ENCODE measurements at places on chromosomes 11 and 22.

- DNase-seq: no peak
Measured at GRCh38 chr11:1387961-1388762, 1.6 kb upstream of the BRSK2 start.

GRCh38 chr11:27694992-27695391 is 5.3 kb downstream of the BDNF start:
- no peak for DNase-seq

- DNase-seq: peak; percentile 85
Measured at GRCh38 chr22:30287648-30288418, 1.5 kb downstream of the CASTOR1 start.

GRCh38 chr22:26429458-26430286 is 612 bp downstream of the ASPHD2 start:
- DNase-seq: no peak

- DNase-seq: peak; percentile 92
Measured at GRCh38 chr22:23521441-23522113, 58.5 kb downstream of the IGLL1 start.

DNA sequence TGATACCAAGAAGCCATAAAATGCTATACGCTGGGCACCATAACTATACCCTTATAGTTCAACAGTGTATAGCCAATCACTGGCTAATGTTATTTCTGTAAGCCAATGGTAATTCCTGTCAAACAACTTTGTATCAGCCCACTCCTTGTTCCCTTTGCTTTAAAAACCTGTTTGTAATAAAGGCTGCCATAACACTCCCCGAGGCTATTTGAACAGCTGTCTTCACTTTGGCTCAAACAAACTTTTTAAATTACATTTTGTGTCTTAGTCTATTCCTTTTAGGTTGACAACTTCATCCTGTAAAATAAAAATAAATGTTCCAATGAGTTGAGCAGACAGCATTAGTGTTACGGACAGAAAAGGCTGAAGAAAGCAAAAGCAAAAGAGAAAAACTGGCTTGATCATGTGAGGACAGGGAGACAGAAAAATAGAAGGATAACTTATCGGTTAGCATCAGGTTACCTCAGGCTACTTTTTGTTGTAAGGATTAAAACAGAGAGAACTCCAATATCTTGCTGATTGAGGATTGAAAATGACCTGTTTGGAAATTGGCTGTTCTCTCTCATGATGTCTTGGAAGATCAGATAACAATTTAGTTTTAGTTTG is 95.0 kb downstream of the AASDHPPT start:
- no peak for DNase-seq

DNA sequence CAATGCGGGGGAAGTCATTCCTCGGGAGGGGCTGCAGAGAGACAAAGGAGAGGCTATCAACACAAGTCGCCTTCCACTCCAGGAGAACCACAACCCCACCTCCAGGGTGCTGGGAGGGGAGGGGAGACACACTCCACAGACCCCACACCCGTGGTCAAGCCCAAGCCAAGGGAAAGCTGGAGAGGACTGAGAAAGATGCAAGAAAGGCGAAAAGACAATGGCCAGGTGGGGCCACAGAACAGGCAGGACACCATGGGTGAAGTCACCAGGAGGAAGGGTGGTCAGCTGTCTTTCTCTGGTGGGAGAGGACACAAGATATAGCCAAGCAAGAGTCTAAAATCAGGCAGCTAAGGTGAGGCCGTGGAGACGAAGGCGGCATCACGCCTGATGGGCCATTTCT is 16.0 kb downstream of the HDHD5 start:
- DNase-seq: no peak

GRCh38 chr11:63919267-63920125 is 2.5 kb upstream of the RCOR2 start:
- DNase-seq: no peak

GRCh38 chr11:109196016-109196415 is 226.0 kb upstream of the C11orf87 start:
- no peak for DNase-seq

- no peak for DNase-seq
Measured at GRCh38 chr11:64322925-64323260, 5.0 kb downstream of the PRDX5 start.

- no peak for DNase-seq
Measured at GRCh38 chr11:127996825-127997224, 590.5 kb downstream of the ETS1 start.

DNA sequence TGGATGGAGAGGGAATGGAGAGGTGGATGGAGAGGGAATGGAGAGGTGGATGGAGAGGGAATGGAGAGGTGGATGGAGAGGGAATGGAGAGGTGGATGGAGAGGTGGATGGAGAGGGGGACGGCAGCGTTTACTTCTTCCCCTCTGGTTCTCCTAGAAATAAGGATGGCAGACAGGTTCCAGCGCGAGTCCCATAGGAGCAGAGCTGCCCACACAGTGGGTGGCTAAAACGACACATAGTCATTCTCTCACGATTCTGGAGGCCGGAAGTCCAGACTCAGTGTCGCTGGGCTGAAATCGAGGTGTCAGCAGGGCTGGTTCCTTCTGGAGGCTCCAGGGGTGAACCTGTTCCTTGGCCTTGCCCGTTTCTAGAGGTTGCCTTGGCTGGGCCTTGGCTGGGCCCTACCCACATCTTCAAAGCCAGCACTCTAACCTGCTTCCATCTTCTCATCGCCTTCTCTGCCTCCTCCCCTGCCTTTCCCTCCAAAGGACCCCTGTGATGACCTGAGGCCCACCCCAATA is 12.7 kb upstream of the CTSD start:
- DNase-seq: no peak

GRCh38 chr22:42962295-42963230 is 52.4 kb downstream of the PACSIN2 start:
- DNase-seq: peak; percentile 64

GRCh38 chr22:46010951-46011626 is 34.1 kb upstream of the WNT7B start:
- no peak for DNase-seq

DNA sequence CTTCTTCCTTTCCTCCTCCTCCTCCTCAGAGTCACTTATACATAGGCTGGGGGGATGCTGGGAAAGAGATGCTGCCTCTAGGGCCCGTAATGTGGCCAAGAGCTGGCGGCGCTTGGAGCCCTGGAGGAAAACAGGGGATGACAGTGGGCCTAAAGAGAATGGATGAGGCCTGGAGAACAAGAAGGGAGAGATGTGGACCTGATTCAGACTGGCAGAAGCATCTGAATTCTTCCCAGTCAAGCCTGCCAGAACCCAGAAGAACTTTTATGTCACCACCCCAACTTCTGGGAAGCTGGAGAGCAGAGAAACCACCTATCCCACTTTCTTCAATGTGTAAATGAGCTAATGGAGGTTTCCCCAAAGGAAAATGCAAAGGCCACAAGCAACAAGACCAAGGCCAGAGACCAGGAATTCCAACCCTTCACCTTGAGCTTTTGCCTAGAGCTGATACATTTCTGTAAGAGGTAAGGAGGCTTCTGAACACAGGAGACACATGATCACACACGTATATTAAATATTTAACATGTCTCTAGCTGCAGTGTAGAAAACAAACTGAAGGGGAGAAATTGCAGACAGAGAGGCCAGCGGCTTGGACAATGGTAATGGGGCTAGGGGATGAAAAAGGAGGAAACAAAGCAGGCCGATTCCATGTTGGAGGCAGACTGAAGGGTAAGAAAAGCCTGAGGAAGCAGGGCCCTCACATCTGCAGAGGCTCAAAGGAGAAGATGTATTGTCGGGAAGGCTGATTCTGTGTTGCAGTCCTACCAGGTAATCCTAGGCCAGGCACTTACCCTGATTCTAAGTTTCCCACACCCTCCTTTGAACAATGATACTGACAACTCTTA is 1.1 kb downstream of the RRP8 start:
- peak; percentile 9 for DNase-seq

GRCh38 chr11:113638376-113638775 is 67.7 kb downstream of the TMPRSS5 start:
- DNase-seq: no peak

GRCh38 chr22:40055143-40055883 is 60.6 kb downstream of the FAM83F start:
- no peak for DNase-seq

DNA sequence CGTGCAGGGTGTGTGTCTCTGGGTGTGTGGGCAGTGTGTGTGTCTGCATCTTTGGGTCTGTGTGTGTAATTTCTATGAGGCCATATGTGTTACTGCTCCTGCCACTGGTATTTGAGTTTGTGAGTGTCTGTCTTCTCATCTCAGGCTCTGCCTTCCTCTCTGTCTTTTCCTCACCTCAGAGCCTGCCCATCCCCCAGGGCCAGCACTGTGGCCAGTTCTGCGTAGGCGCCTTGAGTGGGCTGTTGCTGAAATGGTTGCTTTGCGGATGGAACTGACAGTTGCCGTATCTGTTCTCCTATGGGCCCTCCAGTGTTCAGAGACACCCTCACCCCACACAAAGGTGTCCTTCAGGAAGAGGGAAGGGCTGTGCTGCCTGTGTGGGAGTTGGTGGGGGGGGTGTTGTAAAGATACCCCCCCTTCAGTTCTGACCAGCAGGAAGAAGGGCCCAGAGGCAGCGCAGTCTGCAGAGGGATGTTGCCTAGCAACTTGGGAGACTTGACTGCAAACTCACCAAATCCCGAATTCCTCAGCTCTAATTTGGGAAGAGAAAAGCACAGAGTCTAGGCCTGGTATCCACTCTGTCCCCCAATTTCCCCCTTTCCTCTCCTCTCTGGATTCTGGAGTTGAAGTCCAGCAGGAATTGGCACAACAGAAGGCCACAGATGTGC is 2.0 kb upstream of the NRGN start:
- no peak for DNase-seq

- DNase-seq: peak; percentile 30
Measured at GRCh38 chr11:99268886-99269285, 248.1 kb downstream of the CNTN5 start.

DNA sequence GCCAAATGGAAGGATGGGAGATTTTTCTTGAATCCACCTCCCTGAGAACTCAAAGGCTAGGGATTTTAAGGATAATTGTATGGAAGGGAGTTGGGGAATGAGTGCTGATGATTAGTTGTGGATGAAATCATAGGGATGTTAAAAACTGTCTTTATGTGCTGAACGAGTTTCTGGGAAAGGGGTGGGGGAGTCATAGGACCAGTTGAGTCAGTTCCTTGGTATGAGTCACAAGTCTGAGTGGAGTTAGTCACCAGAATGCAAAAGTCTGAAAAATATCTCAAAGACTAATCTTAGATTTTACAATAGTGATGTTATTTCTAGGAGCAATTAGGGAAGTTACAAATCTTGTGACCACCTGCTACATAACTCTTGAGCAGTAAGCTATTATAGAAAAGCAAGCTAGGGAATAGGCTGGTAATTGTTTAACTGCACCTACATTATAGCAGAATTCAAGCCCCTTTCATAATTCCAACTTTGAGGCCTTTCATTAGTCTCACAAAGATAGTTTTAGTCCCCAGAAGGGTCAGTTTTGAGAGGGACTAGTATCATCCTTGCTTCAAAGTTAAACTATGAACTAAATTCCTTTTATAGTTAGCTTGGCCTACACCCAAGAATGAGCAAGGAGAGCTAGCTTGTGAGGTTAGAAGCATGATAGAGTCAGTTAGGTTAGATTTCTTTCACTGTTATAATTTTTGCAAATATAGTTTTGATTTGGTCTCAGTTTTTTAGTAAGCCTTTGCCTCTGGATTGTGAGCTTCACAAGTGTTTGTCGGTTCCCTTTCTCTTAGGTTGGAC is 668.0 kb downstream of the ETS1 start:
- no peak for DNase-seq

Measured in mucosa of gallbladder (tissue), 1 donor.